Ecto neural progenitor cell (in vitro differentiated cells): ENCODE measurements at places on chromosomes 5 and 9.
A peak's percentile ranks its signal among the peaks of the same experiment; 100 is the strongest.

- DNase-seq, result peak; percentile 39
These were observed 20.2 kb downstream of the SLC22A5 start for GRCh38 chr5:132389585-132390286.

DNA sequence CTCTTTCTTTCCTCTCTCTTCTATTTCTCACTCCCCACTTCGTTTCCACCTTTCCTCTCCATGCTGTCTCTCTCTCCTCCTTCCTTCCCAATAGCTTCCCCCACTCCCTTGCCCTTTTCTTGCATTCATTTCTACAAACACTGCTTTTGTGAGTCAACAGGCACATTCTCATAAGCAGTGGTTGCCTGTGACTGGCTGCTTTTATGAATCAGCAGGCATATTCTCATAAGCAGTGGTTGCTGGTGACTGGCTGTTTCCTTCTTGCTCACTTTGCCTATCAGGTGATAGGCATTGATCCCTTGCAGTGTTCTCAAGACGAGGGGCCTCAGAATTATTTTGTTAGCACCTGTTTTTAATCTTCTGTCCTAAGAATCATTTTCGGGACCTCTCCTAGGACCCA lies 116.1 kb upstream of the ACTBL2 start:
- DNase-seq, result no peak

DNA sequence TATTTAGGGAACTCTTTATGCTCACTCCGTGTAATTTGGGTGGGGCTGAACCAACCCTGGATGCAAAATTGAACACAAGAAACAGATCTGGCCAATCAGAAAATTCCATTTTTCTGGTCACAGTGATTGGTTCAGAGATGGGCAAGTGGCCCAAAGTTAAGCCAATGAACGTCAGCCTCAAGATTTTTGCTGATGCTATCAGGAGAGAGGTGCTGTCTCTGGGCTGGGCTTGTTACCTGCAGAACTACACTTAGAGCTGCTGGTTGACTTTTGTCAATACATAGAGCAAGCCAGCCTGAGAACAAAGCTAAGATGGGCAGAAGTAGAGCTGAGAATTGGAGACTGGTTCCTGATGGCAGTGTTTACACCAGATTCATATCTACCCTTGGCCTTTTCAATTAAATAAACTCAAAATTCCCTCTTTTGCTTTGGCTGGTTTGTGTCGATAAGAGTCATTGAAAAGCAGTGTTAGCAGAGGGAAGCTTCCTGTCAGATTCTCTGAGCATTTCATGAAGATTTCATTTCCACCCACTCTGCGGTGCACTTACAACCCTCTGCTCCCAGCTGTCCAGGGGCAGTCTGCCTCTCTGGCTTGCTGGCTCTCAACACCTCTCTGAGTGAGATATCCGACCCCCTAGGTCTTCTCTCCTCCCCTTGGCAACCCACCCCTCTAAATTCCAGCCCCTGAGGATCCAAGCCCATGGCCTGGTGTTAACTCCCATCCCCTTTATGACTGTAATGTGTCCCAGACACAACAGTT lies 64.5 kb upstream of the PPARGC1B start:
- DNase-seq, result no peak

DNA sequence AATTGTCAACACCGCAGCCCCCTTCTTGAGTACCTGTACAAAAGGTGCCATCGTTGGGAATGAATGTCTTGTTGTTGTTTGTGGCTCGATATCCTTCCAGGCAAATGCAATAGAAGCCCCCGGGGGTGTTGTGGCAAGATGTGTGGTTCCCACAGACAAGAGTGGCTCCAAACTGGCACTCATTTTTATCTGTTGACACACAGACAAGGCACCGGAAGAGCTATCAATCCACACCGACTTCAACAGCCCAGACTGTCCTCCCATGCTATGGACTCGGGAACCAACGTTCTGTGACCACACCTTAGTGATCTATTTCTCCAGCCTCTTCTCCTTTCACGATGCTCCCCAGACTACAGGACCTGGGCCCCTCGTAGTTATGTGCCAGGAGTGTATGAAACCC lies 25.9 kb downstream of the SUSD1 start:
- DNase-seq, result no peak

DNA sequence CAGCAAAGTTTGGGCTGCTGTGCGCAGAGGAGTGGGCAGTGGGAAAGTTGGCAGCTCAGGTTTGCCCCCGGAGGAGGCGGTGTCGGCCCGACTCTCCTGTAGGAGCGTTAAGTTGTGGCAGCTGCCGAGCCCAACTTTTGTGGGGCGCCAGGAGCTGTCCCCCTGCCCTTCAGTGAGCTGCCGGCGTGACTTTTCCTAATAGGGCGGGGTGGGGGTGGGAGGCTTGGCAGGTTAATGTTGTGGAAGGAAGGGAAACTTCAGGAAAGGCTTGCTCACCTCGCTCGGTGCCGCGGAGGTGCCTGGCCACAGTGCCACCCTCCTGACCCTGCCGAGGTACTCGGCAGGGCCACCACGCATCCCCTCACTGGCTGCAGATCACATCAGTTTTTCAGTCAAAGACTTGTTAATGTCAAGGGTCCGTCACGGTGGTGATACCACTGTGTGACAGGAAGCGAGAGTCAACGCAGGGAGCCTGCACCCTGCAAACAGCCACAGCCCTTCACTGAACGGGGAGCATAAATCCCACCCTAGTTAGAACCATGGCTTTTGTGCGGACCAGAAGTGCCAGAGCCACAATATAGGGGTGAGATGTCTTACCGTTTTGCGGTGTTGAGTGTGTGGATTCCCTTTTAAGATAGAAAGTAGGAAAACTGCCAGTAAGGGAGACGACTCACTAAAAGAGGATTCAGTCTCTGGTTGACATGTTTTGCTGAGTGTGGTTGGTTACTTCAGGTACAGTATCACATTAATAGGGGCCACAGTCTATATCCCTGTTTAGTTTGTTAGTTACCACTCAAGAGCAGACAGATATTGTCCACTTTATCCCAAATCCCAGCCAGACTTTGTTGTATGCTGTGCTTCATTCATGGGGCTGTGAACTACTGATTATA lies 796 bp downstream of the LNPEP start:
- DNase-seq, result peak; percentile 70

GRCh38 chr5:123885081-123885480 lies 373.1 kb downstream of the CSNK1G3 start:
- no peak for DNase-seq

DNA sequence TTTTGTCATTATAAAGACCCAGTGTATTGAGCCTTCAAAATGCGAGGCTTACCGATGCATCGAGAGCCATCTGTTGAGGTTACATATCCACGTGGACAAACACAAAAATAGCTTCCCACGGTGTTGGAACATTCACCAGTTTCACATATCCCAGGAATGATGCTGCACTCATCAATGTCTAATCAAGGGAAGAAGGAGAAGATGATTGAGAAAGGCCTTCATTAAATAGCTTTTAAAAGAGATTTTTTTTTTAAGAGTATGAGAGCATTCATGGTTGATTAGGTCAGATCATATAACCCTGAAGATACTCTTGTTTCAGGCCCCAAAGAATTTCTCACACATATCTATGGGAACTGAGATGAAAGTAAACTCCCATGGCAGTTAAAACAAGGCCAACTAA lies 129.4 kb downstream of the FBN2 start:
- DNase-seq, result no peak

GRCh38 chr5:176486189-176486757 lies 38.1 kb downstream of the FAF2 start:
- DNase-seq, result no peak

DNA sequence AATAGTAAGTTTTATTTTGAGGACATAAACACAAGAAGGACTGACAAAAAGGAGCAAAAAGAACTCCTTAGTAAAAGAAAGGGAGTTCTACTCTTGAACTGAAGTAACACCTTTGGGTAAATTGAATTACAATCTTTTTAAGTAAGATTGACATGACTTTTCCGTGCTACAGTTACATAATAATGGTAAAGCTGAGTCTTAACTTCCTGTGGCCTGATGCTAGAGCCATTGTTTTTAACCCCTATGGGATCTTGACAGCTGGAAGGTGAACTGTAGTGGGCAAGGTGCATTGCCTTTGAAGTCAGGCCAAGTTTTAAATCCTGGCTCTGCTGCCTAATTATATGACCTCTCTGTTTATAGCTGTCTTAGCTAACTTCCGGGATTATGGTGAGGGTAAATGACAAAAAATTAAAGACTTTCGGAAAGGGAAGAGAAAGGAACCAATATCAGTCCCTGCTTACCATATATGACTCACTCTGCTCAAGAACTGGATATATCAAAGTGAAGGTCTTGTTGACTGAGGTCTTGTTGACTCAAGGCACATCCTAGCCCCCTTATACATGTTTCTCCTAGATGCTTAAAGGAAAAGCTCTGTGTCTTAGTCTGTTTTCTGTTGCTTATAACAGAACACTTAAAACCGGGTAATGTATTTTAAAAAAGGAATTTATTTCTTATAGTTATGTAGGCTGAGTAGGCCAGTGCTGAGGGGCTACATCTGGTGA lies 6.8 kb downstream of the HSD17B4 start:
- no peak for DNase-seq

- no peak for DNase-seq
These were observed 287.8 kb upstream of the TUT7 start for GRCh38 chr9:86641970-86642369.

GRCh38 chr9:27564670-27565069 lies 8.6 kb downstream of the C9orf72 start:
- no peak for DNase-seq

DNA sequence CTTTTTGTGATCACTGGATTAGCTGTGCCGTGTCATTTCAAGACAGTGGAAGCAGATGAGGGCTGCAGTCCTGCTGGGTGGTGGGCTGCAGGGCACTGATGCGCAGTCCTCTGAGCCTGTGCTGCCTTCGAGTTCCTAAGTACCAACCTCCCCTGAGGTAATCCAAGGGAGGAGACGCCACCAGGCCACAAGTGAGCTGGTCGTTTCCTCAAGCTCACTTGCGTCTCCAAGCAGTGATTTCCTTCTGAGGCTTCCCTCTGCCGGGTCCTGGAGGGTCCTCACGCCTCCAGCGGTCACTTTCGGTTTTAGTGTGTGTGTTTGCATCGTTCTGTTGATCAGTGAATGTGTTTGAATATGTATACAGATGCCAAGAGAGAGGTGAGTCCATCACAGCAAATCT lies 115.7 kb downstream of the TRIO start:
- DNase-seq, result no peak

- DNase-seq, result no peak
These were observed 823.3 kb upstream of the NUDT12 start for GRCh38 chr5:104385906-104386305.

DNA sequence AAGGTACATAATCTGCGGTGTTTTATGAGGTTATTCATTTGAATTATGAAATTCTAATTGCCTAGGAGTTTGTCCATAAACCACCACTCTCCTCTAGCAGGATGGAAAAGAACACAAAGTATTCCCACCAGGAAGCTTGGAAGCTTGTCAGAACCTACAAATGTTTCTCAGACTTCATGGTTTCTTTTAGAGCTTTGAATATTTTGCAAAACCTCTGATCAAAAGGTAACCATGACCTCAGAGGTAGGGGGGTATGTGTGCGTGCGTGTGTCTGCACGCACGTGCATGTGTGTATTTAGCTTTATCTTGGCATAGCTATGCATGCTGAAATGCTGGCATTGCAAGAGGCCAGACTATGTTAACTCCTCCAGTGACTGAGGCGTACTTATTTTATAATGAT lies 847.0 kb downstream of the TLE1 start:
- DNase-seq, result no peak

DNA sequence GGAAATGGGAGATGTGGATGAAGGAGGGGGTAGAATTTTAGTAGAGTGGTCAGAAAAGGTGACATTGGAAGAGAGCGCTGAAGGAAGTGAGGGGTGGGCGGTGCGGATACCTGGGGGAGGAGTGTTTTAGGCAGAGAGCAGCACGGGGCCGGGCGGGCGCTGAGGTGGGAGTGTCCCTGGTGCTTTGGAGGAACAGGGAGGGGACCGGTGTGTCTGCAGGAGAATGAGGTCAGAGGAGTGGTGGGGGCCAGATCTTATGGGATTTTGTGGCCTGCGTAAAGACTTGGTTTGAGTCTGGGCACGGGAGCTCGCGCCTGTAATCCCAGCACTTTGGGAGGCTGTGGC lies 5.8 kb upstream of the PSD2 start:
- DNase-seq, result no peak

GRCh38 chr5:137731176-137731575 lies 4.7 kb downstream of the KLHL3 start:
- DNase-seq, result no peak

DNA sequence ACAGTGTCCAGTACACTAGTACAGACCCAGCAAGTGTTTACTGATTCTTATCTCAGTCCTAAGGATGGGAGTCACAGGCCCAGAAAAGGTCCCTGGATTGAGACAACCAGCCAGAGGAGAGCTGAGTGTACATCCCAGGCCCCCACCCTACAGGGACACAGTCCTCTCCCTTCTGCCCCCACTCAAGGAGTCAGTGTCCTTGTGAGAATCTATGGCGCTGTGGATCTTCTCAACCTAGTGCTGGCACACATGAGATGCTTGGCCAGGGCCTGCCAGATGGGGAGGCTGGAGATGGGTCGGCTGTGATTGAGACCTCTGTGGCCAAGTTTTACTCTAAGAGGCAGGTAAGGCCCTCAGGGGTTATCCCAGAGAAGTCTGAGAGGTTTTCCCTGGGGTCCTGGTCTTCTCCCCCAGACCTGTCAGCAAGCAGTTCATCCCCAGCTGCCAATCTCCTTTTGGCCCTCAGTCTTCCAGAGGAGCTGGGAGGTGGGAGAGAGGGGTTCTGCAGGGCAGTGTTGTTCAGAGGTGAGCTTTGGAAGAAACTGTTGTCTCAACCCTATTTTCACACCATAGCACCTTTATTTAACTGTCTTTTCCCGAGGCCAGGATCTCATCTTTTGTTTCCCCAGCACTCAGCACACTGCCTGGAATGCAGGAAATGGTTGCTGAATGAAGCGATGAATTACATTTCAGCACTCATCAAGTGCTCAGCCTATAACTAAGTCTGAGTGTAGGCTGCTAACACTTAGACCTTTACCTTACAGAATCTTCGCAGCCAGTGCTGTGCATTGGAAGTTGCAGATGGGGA lies 3.2 kb upstream of the NSD1 start:
- no peak for DNase-seq

DNA sequence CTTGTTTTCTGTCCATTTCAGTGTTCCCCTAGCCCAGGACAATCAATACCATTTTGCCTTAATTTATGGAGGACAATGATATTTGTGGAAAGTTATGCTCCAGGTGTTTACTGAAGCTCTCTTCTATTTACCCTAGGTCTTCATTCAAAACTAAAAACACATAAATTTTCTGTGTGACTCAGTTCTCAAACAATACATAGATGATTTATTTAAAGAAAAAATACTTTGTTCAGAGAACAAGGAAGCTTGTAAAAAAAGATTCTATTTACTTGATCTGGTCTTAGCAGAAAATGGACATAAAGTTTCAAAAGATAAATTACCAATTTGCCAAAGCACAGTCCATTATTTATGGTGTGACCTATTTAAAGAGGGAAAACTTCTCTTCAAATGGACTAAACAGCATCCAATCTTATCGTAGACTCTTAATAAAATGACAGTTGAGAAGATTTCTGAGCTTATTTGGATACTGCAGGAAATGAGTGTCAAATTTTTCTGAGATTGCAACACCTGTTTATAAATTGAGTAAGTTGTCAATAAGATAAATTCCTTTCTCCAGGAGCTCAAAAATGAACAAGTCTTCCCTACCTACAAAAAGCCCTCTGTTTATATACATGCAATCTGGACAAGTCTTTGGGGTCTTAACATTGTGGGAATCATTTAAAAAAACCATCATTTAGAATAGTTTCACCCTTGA lies 627.2 kb downstream of the PSAT1 start:
- DNase-seq, result no peak

GRCh38 chr5:142145106-142145900 lies 36.7 kb downstream of the NDFIP1 start:
- DNase-seq, result no peak

GRCh38 chr5:146796911-146797310 lies 81.6 kb downstream of the PPP2R2B start:
- no peak for DNase-seq

- DNase-seq, result no peak
These were observed 11.8 kb upstream of the HEXB start for GRCh38 chr5:74673011-74673790.
